SJCRH30 (cell line): ENCODE measurements at places on chromosomes 4 and X. TPM values are rescaled to one million over a fixed set of nuclear protein-coding genes. Genes with fewer than 3 reads are reported as not detected.

- no peak for DNase-seq
Observed at GRCh38 chr4:14125375-14126129, 498.0 kb upstream of the BOD1L1 start.

GRCh38 chr4:2484993-2485392, 16.1 kb downstream of the RNF4 start:
- DNase-seq, result peak; percentile 89

GRCh38 chr4:147674496-147674895, 9.5 kb downstream of the PRMT9 start:
- no peak for DNase-seq

DNA sequence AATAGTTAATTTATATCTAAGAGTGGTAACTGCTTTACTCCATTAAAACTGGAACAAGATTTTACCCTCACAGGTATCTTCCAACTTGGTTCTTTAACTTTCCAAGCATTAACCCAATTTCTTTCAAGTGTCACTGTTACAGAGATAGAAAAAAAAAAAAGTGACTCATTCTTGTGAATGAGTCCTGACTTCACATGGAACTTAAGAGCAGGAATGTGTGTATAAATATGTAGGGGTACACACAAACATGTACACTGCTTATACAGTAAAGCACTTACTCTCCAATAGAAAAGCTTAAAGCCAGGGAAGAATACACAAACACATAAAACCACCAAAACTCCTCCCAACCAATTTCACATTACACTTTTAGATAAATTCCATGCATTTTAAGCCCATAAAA, 38.8 kb downstream of the TAPT1 start:
- no peak for DNase-seq

GRCh38 chrX:292900-293897, 12.0 kb downstream of the PLCXD1 start:
- DNase-seq, result no peak

DNA sequence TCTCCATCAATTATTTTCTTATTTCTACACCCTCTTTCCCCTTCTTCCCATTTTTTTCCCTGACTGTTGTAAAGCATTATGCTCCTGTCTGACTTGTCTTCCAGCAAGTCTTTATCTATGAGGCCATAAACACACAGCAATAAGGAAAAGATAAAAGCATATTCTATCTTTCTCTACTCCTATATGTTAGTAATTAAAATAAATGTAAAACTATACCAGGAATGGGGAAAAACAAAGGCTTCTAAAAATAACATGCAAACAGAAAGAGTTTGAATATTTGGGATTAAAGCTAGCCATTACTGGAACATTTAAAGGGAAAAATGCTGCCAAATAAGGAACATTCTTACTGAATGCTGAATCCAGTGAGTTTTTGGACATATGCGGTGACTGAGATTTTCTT, 471.7 kb upstream of the HS3ST1 start:
- no peak for DNase-seq

DNA sequence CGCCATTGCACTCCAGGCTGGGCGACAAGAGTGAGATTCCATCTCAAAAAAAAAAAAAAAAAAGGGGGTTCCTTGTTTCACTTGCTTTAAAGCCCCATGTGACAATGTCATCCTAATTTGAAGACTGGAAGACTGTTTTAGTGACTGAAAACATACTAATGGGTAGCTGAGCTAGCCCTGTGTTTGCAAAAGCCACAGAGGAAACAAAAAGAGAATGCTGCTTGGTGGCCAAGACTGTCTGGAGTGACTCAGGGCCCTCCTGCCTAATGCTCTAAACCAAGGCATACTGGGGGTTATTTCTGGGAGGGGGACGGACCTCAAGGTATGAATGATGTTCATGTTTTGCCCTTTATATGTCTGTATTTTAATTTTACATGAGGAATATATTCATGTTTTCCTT, 16.0 kb downstream of the HPSE start:
- DNase-seq, result no peak

DNA sequence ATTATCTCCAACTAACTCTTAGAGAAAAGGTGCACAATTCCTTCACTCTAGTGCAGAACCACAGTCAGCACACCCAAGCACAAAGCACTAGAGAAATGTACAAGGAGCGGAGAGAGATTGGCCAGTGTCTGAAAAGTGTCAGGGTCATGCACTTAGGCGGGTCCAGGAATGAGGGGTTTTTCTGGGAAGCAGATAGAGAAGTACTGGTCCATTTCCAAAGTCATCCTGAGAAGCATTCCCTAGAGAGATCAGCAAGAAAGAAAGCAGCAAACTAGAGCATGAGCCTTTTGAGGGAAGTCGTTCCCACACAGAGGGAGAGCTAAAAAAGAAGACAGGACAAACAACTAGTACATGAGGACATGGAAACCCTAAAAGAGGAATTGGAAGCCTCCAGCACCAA, 168.1 kb upstream of the MAP3K15 start:
- no peak for DNase-seq

DNA sequence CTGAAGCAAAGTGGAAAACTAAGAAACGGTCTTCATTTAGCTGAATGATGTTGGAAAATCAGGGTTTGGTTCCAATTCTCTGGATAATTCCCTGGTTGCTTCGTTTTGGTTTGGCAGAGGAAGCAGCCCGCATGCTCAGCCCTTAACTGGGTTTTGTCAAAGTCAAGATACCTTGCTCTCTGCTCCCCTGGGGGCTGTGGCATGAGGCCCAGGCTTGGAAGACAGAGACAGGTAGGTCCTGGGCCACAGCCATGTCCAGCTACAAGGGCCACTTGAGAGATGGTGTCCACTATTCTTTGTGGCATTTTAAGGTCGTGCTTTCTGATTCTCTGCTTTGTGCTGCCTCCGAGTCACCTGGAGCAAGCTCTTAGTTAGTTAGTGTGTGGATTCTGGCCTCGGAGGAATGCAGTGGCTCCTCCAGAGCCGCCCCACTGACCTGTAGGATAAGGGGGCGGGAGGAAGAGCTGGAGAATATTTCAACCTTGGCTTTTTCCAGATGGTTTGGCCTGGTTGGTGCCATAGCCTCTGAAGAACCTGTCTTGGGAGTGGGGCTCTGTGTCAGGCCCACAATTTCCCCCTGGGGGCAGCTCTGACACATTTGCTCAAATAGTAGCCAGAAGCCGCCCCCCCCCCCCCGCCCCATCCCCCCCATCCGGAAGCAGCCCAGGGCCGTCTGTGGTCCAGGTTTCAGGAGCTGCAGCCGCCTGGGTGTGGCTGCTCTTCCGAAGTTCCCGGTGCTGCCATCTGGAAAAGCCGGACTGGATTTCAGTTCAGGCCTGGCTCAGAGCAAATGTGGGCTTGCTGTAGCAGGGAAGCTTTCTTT, 147.1 kb downstream of the NHS start:
- peak; percentile 10 for DNase-seq

DNA sequence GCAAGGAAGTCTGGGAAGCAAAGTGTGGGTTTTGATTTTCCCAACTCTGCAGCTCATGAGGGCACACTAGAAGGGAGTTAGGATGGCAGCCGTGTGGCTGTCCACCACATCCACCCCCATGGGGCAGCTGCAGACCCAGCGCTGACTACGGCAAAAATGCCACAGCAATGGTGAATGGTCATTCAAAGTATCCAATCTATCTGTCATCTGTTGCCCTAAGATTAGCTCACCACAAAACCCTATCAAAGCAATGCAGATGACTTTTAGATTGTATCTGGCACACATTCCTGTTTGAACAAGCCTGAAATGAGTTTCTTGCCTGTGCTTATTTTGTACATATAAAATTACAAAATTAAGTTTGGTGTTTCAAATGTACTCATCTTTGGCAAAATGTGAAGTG, 29.7 kb upstream of the HPSE start:
- DNase-seq, result peak; percentile 54

GRCh38 chr4:38133711-38134480, 173.7 kb downstream of the PTTG2 start:
- no peak for DNase-seq

GRCh38 chr4:137558951-137559350, 26.7 kb upstream of the PCDH18 start:
- no peak for DNase-seq

GRCh38 chr4:38016698-38017097, 56.5 kb downstream of the PTTG2 start:
- no peak for DNase-seq

DNA sequence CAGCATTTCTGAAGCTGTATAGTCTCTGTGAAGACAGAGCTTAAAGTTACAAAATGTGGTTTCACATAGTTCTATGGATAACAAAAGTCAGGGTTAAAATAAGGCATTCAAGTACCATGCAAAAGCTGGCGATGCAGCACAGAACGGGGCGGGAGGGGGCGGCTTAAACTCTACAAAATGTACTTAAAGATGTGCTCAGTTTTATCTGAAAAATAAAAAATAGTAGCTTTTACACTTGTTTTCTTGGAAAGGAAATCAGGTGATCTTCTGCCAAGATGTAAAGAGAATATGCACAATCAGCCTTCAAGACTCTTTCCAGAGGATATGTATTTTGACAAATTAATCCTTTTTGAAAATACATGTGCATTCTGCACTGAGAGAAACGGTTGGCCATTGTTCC, 301.7 kb upstream of the EMCN start:
- no peak for DNase-seq

DNA sequence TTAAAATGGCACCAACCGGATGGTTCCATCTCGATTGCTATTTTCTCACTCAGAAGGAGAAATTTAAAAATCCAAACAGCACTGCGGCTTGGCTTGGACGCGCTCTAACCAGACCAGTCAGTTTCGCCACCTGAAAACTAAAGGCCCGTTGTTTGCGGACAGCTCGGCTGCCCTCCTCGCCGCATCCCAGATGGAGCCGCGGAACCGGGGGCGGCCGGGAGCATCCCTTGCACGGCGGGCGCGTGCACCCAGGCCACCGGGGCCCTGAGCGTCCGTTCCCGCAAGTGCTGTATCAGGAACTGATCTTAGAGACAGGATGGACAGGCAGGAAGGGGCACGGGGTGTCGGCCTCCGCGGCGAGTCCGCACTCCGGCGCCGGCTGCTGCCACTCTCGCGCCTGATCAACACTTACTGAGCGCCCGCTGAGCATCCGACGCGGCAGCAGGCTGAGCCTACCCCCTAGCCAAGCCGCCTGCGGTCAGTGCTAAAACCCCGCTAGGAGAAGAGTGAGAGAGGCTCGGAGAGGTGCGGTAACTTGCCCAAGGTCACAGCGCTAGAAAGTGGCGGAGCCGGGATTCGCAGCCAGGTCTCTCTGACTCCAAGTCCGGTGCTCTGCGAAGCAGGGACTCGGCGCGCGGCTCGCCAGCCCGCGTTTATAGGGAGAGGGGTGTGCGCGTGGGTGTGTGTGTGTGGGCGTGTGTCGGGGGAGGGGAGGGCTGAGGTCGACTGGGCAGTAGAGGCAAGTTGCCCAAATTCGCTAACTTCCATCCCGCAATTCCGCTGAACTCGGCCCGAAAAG, at the start of gene CITED1:
Gene CITED1 (minus strand): TSS at position 629 of the 799 bp plus-strand sequence. CDS start 3,045 bp downstream, outside the sequence.
- DNase-seq, result peak; percentile 29

DNA sequence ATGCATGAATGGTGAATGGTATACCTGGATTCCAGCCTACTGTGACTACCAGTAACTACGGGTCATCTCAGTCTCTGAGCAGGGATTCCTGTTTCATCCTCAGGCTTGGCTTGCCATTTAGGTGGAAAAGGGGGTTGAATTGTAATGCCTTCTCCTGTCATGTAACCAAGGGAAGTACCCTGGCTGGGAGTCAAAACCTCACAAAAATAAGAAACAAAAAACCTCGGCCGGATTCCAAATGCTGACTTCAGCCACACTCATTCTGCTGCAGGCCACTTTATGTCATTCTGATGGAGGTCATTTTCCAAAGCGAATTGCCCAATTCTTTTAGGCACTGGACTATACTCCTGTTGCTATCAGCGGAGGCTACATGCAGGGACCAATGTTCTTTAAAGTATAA, 324.7 kb downstream of the LDB2 start:
- DNase-seq, result no peak

DNA sequence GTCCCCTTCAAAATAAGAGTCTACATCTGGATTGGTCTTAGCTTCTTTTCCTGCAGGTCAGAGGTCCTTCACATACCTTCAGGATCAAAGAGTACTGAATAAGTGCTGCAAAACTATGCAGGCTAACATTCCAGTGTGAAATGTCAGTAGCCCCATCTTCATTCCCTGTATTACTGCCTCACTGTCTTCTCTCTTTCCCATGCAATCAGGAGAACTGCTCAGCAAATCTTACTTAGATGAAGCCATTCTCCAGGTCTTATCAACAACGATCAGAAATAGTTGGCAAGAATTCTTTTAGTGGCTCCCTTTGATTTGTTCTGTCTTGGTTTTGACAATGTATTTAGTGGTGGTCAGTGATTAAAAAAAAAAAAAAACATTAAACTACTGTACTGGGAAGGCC, 26.0 kb upstream of the IQCM start:
- DNase-seq, result no peak

DNA sequence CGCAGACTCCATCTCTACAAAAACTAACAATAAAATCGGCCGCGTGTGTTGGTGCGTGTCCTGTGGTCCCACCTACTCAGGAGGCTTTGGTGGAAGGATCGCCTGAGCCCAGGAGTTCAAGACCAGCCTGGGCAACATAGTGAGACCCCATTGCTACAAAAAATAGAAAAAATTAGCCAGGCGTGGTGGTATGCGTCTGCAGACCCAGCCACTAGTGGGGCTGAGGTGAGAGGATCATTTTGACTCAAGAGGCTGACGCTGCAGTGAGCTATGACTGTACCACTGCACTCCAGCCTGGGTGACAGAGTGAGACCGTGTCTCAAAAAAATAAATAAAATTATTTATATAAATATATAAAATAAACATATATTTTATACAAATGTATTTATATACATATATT, 22.3 kb downstream of the ASMTL start:
- DNase-seq, result no peak

The ETDA gene
- total RNA-seq, result not detected in 2 replicates

The EDNRA gene
- 1.1 TPM in 2 replicates for total RNA-seq

The CYTL1 gene
- 6.6 and 8.1 TPM in 2 replicates for total RNA-seq

The ZCCHC18 gene
- total RNA-seq, result 1.1 and 1.2 TPM in 2 replicates

The TRIM61 gene
- total RNA-seq, result not detected in 2 replicates

The ZRSR2 gene
- total RNA-seq, result 7.3 and 10.6 TPM in 2 replicates
